HFFc6 (cell line): ENCODE measurements at places on chromosomes 5 and 9.

- H3K4me3 ChIP-seq, result no peak overlapping the region
- peaks cover 59% of the 10 kb centered on the region for H3K36me3 ChIP-seq
- no peaks in the 10 kb centered on the region for H3K27me3 ChIP-seq
- no peak for DNase-seq
These were observed 65.6 kb downstream of the TEX10 start for GRCh38 chr9:100287186-100287585.

DNA sequence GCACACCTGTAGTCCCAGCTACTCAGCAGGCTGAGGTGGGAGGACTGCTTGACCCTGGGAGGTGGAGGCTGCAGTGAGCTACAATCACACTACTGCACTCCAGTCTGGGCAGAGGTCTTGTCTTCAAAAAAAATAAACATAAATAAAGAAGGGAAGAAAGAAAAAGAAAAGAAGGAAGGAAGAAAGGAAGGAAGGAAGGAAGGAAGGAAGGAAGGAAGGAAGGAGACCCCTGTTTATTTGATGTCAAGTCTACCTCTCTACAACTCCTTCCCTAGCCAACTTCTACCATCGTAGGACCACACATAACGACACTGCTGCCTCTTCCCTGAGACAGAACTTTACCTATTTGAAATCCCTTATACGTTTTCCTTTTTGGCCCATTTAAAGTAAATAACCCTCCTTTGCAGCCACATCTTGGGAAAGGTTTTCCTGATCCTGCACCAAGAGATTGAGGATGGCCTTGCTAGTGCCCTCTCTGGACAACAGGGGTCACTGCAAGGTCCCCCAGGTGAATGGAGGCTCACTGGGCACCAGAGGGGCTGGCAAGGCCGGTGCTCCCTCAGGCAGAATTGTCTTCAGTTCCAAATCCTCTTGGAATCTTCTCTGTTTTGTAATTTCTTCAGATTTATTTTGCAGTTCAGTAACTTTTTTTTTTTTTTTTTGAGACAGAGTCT is 10.5 kb downstream of the RPS14 start:
- H3K4me3 ChIP-seq, result no peak overlapping the region
- H3K36me3 ChIP-seq, result peaks cover 12% of the 10 kb centered on the region
- no peak overlapping the region for H3K27ac ChIP-seq
- H3K4me1 ChIP-seq, result peaks cover 29% of the 10 kb centered on the region

- peaks cover 6% of the 10 kb centered on the region; the same call in 1 of the 2 replicates for H3K36me3 ChIP-seq
- H3K4me1 ChIP-seq, result peaks cover 8% of the 10 kb centered on the region; the same call in 1 of the 2 replicates
- H3K4me3 ChIP-seq, result no peak overlapping the region
- no peaks in the 10 kb centered on the region; the same call in 1 of the 2 replicates for H3K27me3 ChIP-seq
These were observed 33.6 kb upstream of the MEGF10 start for GRCh38 chr5:127256886-127257597.

DNA sequence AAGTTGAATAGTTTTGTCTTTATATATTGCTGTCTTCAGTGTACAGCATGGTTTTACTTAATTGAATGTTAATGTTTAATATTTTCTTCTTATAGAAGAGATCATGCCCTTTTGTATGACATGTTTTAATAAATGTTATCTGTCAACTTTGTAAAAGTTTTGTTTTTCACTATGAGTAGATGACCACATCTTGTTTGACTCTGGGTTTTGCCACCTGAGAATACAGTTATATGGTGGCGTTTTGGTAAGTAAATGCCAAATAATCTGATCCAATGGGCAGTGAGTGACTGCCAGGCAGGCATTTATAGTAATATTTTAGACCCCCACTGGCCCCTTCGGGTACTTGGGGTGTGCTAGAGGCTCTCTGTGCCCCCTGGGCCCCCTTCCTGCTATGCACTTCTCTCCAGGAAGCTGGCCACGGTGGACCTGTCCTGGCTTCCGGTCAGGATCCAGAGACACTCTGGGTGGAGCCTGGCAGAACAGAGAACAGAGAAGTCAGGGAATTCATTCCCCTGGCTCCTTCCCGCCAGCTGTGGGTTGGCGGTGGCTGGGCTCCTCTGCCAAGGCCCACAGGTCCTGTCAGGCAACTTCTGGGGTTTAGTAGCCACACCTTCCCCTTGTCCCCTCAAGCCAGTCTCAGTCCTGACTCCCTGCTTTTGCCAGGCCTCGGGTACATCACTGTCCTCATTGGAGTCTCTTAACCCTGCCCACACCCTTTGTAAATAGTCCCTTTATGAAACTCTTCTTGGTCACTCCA is 22.2 kb upstream of the ZBTB34 start:
- H3K27ac ChIP-seq, result no peak overlapping the region
- no peak overlapping the region for H3K4me3 ChIP-seq
- no peak for DNase-seq
- no peaks in the 10 kb centered on the region; the same call in 1 of the 2 replicates for H3K27me3 ChIP-seq
- peaks cover 13% of the 10 kb centered on the region for H3K4me1 ChIP-seq

GRCh38 chr9:26725573-26725972 is 167.0 kb downstream of the CAAP1 start:
- H3K36me3 ChIP-seq, result no peaks in the 10 kb centered on the region
- DNase-seq, result no peak
- H3K27ac ChIP-seq, result no peak overlapping the region
- peaks cover 7% of the 10 kb centered on the region; the same call in 1 of the 2 replicates for H3K27me3 ChIP-seq
- H3K4me3 ChIP-seq, result no peak overlapping the region

GRCh38 chr9:130409246-130409645 is 35.5 kb upstream of the ASS1 start:
- peaks cover 28% of the 10 kb centered on the region for H3K27me3 ChIP-seq
- peaks cover 15% of the 10 kb centered on the region for H3K4me1 ChIP-seq
- H3K36me3 ChIP-seq, result no peaks in the 10 kb centered on the region
- H3K4me3 ChIP-seq, result no peak overlapping the region

DNA sequence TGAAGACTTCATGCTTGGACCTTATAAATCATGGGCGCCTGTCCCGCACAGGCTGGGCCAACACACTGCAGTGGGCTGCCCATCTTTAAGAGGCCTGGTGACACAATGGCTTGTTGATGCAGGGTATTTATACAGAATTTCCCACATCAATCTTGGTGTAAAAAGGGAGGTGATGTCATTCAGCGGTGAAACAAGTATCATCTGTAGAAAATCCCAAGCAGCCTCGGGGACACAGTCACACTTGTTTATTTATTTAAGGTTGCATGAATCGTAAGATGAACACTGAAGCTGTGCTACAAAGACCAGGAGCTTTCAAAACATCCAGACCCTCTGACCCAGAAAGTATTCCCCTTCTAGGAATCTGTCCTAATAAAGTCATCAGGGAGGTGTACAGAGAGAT is 40.5 kb downstream of the SMIM23 start:
- no peak for DNase-seq
- H3K27ac ChIP-seq, result no peak overlapping the region
- no peaks in the 10 kb centered on the region for H3K36me3 ChIP-seq
- no peaks in the 10 kb centered on the region for H3K4me1 ChIP-seq
- no peak overlapping the region for H3K4me3 ChIP-seq

DNA sequence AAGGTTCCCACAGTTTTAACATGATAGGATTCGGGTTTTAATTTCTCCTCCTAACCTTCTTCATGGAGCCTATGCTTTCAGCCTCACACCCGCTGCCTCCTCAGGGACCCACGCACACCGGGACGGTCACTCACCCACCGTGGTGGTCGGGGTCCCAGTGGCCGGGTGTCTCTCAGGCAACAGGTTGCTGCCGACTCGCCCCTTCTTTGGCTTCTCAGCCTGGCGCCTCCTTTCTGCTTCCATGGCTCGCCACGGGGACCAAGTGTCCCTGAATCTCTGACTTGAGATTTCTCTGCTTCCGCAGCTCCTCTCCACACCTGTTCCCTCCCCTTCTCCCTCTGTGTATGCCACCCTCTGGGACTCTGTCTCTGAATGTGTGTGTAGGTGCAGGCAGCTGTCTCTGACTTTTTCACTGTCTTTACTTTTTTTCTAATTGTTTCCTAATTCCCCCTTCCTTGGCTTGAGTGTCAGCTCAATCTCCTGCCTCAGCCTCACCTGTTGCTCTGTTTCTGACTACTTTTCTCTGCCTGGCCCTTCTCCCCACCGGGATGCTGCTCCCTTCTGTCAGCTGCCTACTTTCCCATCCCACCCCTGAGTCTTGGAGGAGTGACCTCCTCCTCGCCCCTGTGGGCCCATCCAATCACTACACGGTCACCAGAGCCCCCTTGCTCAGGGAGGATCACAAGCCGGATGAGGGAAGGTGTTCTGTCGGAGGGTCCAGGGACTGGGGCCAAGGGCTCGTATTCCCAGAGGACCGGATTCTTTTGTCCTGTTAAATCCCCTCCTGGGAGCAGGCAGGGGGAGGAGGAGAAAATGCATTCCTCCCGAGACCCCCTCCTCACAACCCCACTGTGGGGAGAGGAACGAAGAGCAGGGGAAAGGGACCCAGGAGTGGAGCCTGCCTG is at the start of gene PROP1:
Gene PROP1, minus strand, starts transcription at position 552 of the 905 bp plus-strand sequence. Its CDS starts 309 bp downstream, at position 243.
- peaks cover 16% of the 10 kb centered on the region for H3K27me3 ChIP-seq
- DNase-seq, result no peak
- H3K36me3 ChIP-seq, result no peaks in the 10 kb centered on the region
- no peak within 1 kb of the TSS for H3K27ac ChIP-seq

DNA sequence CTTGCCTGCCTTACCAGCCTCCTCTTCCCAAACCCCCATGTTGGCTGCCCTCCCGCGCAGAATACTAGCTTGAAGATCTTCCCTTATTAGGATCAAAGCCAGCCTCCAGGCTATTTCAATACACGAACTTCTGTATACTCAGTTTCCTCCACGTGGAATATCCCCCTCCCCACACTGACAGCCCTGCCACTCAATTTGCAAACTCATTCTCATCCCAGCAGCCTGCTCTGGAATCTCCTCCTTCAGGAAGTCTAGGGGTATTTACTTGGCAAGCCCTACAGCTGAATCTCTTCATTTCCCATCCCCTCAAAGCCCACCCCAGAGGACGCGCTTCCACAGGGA is 157.0 kb upstream of the SMIM23 start:
- H3K27ac ChIP-seq, result no peak overlapping the region
- H3K4me1 ChIP-seq, result no peaks in the 10 kb centered on the region
- H3K4me3 ChIP-seq, result no peak overlapping the region
- DNase-seq, result no peak

GRCh38 chr5:62475072-62475471 is 62.5 kb downstream of the IPO11 start:
- H3K36me3 ChIP-seq, result peaks cover 13% of the 10 kb centered on the region
- H3K27ac ChIP-seq, result peak overlapping the region; percentile 80
- no peak overlapping the region for H3K4me3 ChIP-seq
- H3K4me1 ChIP-seq, result peaks cover 44% of the 10 kb centered on the region
- H3K27me3 ChIP-seq, result no peaks in the 10 kb centered on the region
- DNase-seq, result peak; percentile 81

DNA sequence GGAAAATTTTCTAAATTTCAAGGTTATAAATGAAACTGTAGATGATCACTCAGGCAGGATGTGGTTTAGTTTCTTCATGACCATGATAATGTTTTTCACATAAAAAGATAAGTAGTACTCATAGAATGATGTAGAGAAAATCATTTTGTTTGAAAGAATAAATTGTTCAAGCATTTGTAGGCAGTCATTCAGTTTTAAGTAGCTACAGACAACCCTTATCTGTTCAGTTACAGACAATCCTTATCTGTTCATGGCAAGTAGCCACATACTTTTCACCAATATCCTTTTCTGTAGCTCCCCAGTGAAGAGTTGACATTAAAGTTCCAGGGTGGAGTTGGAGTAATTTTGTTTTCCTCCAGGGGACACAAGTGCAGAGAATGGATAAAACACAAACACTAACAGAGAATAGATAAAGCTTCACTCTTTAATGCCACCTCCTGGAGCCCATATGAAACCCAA is 278.1 kb upstream of the TNC start:
- H3K27ac ChIP-seq, result no peak overlapping the region
- H3K27me3 ChIP-seq, result peaks cover 3% of the 10 kb centered on the region
- H3K4me3 ChIP-seq, result no peak overlapping the region

DNA sequence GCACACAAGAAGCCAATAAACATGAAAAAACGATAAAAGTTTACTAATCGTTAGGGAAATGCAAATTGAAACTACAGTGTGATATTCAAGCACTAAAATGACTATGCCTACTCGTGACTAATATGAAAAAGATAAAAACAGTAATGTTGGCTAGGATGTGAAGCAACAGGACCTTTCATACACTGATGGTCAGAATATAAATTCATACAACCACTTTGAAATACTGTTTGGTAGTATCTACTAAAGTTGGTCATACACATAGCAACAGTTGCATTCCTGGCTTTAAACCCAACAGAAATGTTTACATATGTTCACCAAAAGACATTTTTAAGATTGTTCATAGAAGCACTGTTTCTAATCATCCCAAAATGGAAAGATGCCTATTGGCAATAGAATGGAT is 24.3 kb downstream of the FBXO38 start:
- peaks cover 6% of the 10 kb centered on the region; the same call in 1 of the 2 replicates for H3K4me1 ChIP-seq
- no peak overlapping the region for H3K4me3 ChIP-seq
- no peaks in the 10 kb centered on the region for H3K27me3 ChIP-seq
- H3K36me3 ChIP-seq, result peaks cover 51% of the 10 kb centered on the region
- no peak overlapping the region for H3K27ac ChIP-seq
- no peak for DNase-seq

DNA sequence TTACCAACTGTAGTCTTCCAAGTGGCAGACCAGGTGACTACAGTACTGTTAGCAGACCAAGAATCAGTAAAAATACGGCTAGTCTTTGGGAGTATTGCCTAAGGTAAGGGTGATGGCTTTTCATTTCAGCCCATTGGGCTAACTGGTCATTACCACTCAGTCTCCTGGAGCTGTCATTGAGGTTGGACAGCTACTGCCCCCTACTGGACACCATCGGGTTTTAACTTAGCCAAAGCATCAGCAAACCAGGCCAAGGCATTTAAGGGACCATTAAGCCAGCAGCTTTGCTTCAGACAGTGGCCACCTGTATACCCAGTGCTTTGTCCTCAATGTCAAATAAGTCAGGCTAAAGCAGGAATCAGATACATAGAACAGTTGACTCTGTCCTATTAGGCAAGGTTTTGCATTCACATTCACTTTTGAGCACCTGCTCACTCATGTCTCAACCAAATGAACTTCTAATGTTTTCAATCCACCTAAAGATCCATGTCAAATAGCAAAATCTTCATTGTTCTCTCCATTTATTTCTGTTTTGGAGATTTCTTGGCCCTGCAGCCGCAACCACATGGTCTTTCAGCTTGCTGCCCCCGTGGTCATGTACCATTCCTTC is 117.2 kb downstream of the INVS start:
- H3K27ac ChIP-seq, result no peak overlapping the region
- peak; percentile 43 for DNase-seq
- no peak overlapping the region for H3K4me3 ChIP-seq
- H3K27me3 ChIP-seq, result no peaks in the 10 kb centered on the region
- H3K4me1 ChIP-seq, result peaks cover 13% of the 10 kb centered on the region

- H3K27me3 ChIP-seq, result peaks cover 16% of the 10 kb centered on the region
- DNase-seq, result peak; percentile 86
- peaks cover 17% of the 10 kb centered on the region for H3K4me1 ChIP-seq
- 0 out of 2 replicates have a peak overlapping the region, but pooled peaks have one; percentile 26 for H3K4me3 ChIP-seq
- H3K27ac ChIP-seq, result no peak overlapping the region
These were observed 4.7 kb downstream of the DNAI1 start for GRCh38 chr9:34463098-34463900.

DNA sequence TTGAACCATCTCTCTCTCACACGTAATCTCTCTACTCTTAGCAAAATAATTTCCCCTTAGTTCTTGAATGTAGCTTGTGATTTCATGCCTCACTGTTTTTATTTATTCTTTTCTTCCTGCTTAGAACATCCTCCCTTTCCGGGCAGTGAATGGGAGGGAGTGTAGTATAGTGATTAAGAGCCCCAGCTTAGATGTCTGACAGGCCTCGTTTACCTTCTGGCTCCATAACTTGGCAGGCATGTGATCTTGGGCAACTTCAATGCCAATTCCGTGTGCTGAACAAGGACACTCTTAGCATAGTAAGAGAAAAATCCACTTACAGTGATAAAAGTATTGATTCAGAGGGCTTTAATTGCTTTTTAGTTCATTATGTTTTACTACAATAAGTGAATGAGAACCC is 96.3 kb upstream of the TNPO1 start:
- H3K36me3 ChIP-seq, result no peaks in the 10 kb centered on the region
- H3K4me3 ChIP-seq, result no peak overlapping the region
- H3K4me1 ChIP-seq, result no peaks in the 10 kb centered on the region
- DNase-seq, result no peak
